ENCODE measurements at places on chromosomes 1 and 21.
A peak's percentile ranks its signal among the peaks of the same experiment; 100 is the strongest.

DNA sequence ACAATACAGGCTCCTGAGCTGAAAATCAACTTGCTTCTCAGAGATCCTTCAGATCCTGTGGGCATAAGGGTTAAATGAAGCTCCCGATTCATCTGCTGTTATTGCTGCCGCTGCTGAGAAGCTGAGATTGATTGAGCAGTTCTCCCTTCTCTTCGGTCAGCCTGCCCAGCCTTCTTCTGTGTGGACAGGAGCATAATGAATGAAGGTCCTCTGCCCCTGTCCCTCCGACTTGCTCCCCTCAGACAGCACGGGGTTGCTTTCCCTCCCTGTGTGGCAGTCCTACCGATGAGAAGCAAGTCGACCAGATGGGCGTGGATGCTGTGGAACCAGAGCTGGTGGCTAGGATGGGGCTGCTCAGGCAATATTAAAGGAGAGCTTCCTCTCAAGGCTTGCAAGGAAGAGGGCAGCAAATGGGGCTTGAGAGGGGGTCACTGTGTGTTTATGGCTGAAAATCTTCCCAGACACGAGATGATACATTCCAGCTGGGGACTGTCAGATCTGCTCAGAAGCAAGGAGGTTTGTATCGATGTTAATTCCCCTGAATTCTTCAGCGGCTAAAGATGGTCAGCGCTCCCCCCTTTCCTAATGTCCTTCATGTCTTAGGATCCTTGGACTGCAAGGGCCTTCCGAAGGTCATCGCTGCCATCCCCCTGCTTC lies 63.9 kb upstream of the GOLT1A start:
- no peak for DNase-seq

GRCh38 chr1:24931468-24932231 lies 1.6 kb upstream of the RUNX3 start:
- DNase-seq: peak; percentile 64

GRCh38 chr21:45152265-45152746 lies 77.9 kb downstream of the ADARB1 start:
- peak; percentile 85 for DNase-seq

DNA sequence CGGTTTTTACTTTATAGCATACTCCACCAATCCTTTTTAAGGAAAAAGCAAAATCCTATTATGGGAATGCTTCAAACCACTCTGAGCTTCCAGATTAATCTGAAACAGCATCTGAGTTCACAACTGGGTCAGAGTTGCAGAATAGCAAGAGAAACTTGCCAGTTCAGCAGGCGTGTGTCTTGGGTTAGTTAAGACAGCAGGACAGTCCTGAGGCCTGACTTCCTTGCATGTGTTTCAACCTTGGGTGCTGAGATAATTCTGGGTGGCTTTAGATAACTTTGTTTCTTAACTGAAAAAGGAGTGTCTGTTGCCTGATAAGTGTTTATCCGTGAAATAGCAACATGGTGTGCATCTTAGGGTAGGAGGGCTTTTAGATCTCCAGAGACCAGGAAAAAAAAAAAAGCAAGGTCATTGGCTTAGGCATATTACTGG lies 169.2 kb downstream of the DHRS3 start:
- DNase-seq: no peak

DNA sequence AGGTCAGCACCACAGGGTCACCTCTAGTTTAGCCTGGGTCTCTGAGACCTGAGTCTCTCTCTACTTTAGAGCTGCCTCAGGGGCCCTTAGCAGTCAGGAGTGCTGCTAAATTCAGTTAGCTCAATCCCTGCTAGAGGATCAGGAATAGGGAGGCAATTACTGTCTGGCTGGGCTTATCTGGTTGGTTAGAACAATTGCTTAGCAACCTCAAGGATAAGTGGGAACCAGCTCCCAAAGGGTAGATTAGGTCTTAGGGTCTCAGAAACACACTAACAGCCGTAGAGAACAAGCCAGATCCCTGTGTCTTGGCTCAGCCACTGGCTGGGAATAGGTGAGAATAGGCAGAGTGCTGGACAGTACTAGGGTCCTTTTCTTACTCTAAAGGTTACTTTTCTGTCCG lies 7.7 kb downstream of the PM20D1 start:
- no peak for DNase-seq

DNA sequence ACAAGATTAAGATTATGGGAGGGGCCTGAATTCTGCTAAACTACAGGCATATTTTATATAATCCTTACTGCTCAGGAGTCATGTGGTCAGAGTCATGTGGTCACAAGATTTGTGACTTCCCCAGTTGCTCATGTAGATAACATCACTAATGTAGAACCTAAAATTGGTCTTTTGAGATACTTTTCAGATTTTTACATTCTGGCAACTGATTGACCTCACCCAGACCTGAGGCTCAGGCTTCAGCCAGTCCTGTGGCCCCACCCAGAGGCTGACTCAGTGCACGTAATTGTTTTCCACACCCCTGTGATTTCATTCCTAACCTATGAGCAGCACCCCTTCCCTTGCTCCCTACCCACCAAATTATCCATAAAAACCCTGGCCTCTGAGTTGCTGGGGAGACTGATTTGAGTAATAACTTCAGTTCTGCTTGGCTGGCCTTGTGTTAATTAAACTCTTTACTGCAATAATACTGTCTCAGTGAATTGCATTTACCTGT lies 41.7 kb upstream of the ZNF326 start:
- DNase-seq: peak; percentile 78

GRCh38 chr1:213416461-213417224 lies 365.6 kb downstream of the RPS6KC1 start:
- no peak for DNase-seq

GRCh38 chr1:116907351-116907750 lies 2.4 kb upstream of the PTGFRN start:
- no peak for DNase-seq

DNA sequence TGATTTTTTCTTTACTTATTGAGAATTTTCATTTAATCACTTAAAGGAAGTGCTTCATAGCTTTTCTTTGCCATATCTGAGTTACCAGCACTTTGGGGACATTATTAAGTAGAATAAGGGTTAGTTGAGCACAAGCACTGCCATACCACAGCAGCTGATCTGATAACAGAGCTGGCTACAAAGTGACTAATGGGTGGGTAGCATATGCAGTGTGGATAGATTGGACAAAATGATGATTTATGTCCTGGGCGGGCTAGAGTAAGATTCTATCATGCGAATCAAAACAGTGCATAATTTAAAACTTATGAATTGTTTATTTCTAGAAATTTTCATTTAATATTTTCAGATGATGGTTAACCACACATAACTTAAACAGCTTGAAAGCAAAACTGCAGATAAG lies 102.2 kb upstream of the SNX7 start:
- DNase-seq: no peak

GRCh38 chr1:179164494-179164893 lies 65.0 kb downstream of the ABL2 start:
- DNase-seq: no peak

GRCh38 chr1:113855630-113856400 lies 15.7 kb downstream of the PTPN22 start:
- DNase-seq: no peak

- peak; percentile 82 for DNase-seq
Measured at GRCh38 chr1:151534662-151535278, 5.3 kb upstream of the TUFT1 start.

GRCh38 chr1:213714645-213715044 lies 273.1 kb upstream of the PROX1 start:
- DNase-seq: peak; percentile 20

GRCh38 chr1:159889821-159890252 lies 10.1 kb downstream of the CFAP45 start:
- DNase-seq: no peak

- DNase-seq: no peak
Measured at GRCh38 chr1:100320311-100321099, 31.8 kb upstream of the CDC14A start.

DNA sequence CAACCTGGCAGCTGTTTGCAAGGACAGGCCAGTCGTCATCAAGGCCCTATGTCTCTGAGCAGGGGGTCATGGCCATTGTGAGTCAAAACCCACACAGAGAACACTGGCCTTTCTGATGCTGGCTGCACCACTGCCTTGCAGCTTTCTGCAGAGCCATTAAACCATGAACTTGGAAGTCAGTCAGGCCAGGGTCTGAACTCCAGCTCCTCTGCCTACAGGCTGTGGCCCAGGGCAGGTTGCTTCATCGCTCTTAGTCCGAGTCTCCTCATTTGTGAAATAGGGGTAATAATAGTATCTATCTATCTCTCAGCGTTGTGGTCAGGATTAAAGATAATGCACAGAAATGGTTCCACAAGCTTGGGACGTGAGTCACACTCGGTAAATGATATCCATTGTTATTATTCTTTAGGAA lies 35.8 kb upstream of the HIVEP3 start:
- no peak for DNase-seq

- peak; percentile 40 for DNase-seq
Measured at GRCh38 chr1:156949127-156949526, 28.7 kb downstream of the LRRC71 start.

DNA sequence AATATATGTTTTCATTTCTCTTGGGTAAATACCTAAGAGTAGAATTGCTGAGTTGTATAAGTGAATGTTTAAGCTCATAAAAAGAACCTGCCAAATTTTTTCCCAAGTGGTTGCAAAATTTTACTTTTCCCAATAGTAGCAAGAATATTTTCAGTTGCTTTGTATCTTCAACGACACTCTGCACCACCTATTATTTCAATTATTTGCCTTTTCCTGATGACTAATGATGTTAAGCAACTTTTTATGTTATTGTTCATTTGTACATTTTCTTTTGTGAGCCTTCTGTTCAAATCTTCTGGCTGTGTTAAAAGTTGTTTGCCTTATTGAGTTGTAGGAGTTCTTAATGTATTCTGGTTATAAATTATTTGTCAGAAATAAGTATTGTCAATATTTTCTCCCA lies 299.1 kb upstream of the NRIP1 start:
- DNase-seq: no peak

DNA sequence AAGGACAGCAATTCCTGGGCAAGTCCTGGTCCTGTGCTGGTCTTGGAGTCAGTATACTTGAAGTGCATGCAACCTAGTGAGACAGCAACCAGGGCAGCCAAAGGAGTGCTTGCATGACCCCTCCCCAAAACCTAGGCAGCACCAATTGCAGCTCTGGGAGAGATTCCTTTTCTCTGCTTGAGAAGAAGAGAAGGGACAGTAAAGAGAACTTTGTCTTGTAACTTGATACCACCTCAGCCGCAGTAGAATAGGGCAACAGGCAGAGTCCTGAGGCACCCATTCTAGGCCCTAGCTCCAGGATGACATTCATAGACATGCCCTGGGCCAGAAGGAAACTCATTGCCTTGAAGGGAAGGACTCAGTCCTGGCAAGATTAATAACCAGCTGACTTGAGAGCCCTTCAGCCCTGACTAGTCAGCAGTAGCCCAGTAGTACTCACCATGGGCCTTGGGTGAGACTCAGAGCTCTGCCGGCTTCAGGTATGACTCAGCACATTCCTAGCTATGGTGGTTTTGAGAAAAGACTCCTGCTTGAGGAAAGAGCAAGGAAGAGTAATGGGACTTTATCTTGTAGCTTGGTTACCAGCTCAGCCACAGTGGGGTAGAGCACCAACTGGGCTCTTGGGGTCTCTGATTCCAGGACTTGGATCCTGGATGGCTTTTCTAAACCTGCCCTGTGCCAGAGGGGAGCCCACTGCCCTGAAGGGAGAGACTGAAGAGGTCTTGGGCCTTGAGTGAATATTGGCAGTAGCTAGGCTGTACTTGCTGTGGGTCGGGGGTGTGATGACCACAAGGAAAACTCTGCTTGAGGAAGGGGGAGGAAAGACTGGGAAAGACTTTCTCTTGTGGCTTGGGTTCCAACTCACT lies 51.7 kb upstream of the ACADM start:
- DNase-seq: peak; percentile 88

GRCh38 chr1:226223157-226223785 lies at the start of gene MIXL1:
MIXL1 (plus strand) TSS chr1:226223664; CDS start chr1:226223682, 18 bp downstream.
- DNase-seq: peak; percentile 76

DNA sequence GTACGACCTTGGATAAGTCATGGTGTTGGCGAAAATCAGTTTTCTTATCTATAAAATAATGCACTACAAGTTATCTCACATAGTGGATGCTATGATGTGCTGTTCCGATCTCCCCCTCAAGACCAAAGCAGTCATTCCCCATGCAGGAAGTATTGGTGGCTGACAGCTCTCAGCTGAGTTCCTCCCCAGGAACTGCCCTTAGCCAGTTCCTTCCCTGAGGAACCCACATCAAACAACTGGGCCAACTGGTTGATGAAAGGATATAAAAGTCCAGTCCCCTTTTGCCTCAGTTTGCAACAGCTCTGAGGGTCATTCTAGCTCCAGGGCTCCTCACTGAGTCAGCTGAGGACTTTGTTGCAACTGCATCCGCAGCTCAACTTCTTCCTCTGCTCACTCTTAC lies 16.1 kb upstream of the SLAMF1 start:
- DNase-seq: peak; percentile 36

DNA sequence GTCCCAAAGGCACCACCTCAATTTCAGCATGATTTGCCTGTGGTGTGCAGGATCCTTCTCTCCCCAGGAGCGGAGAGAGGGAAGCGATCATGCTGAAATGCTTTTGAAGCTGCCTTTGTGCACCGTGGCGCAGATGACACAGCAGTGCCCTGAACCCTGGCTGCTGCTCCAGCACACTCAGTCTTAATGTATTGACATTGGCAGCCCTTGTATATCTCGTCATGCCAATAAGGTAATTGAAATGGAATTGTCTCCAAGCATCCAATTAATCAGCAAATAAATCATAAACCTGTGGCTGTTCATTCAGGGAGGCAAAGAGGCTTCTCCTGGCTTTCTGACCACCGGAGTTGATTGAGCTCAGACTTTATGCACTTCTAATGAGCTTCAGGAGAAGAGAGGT lies 139.8 kb downstream of the KAZN start:
- DNase-seq: no peak

- no peak for DNase-seq
Measured at GRCh38 chr1:24562625-24563024, 6.7 kb downstream of the NCMAP start.

- no peak for DNase-seq
Measured at GRCh38 chr1:230236301-230237008, 169.4 kb downstream of the GALNT2 start.

DNA sequence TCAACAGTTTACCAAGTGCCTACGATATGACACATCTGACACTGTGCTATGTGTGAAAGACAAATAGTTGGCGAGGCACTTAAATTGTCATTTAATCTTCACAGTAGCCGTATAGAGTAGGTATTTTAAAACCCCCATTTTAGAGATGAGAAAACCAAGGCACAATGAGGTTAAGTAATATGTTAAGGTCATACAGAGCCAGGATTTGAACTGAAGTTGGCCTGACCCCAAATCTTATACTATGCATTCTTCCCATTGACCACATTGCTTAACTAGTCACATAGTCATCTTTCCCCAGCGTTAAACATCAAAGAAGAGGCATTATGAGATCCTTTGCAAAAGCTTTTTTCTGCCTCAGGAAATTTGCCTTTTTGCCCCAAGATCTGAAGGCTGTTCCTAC lies 3.9 kb downstream of the INKA2 start:
- no peak for DNase-seq

- DNase-seq: no peak
Measured at GRCh38 chr1:82697965-82698364, 897.2 kb downstream of the ADGRL2 start.

GRCh38 chr1:36650200-36651065 lies 167.7 kb upstream of the CSF3R start:
- DNase-seq: peak; percentile 83

Measured in ELF-1 (cell line).